ENCODE measurements at places on chromosomes 5 and 9.

DNA sequence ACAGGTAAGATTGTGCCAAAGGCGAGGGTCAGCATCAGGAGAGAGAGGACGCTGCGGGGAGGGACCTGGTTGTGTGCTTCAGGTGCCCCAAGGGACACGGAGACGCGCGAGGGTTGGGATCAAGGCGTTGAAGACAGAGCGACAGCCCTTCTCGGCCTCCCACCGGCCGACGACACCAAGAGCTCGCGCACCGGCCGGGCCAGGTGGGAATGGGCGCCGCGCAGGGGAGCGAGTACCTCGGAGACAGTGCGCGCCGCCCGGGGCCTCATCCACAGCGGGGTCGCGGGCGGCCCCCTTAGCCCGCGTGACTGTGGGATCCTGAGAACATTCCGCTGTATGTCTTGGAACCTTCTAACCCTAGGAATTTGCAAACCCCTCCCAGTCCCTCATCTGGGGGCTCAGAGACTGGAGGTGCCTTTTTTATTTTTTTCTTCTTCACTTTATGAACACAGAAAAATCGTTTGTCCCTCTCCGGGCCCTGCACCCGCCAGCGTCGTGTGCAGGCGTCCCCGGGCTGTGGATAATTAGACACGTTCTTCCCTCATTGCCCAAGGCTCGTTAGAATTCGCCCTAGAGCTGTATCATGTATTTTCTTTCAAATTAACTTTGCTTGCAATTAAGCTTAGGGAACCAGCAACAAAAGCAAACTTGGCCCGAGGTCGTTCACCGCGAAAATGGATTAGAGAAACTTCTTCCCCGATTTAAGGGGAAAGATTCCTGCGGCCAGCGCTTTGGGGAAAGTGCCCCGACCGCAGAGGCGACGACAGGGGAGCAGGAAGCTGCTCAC is 4.8 kb downstream of the FOXE1 start:
- DNase-seq: no peak

GRCh38 chr5:11792621-11793020 is 111.6 kb downstream of the CTNND2 start:
- no peak for DNase-seq

GRCh38 chr5:56800186-56800585 is 15.2 kb upstream of the MAP3K1 start:
- DNase-seq: no peak

DNA sequence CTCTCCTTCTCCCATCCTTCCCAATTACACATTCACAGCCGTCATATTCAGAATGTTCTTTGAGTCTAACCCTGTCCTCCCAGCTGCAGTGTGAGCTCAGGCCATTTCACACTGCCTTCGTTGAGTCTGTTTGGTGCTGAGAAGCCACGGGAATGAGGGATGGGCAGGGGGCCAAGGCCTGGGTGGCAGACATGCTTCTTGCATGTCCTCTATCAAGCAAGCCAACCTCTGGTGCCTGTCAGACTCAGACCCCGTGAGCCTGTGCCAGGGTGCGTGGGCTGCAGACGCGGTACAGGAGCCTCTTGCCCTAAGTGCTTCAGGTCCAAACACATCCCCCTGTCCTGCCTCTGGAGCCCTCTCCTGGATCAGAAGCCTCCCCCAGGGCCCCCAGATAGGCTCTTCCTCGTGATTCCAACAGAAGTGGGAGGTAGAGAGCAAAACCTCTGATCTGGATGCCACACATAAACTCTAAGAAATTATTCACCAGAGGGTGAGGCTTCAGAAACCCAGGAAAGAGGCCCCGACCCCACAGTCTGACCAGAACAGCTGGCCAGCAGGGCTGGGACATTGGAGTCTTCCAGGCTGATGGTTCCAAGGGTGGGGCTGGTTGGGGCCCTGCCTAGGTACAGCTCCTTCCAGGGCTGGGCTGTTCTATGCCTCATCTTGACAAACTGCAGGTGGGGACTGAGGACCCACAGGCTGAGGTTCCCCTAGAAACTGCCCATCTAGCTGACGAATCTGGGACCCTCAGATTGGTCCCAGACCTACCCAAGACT is 46.7 kb upstream of the CDKN2AIPNL start:
- no peak for DNase-seq

DNA sequence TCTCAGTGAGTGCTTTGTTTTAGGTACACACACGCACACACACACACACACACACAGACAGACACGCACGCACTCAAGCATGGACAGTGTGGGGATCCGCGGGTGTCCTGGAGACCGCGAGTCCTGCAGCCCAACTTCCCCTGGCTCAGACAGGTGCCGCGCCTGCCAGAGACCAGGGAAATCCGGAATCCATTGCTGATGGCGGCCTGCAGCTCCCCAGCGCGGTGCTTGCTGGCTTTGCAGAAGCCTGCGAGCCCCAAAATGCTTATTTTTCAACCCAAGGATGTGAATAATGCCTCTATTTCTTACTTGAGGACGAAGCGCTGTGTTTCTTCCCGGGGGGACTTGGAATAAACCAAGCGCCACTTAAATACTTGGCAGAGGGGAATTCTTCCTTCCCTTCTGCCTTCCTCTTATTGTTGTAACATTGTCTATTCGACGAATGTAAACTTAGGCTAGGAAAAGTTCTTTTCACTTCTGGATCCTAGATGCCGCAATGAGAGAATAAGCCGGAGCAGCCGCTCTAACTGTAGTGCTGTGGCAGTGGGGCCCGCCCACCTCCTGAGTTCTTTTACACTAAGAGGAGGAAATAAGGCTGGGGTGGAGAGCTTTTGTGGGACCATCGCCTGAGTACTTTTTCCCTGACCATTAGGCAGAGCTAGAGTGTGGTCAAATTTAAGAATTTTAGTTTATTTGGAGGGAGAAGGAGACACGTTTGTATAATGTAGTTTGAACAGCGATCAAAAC is 802 bp downstream of the ITGA2 start:
- no peak for DNase-seq

GRCh38 chr5:139636207-139636792 is 11.8 kb upstream of the CXXC5 start:
- DNase-seq: no peak
